Activated CD4-positive, alpha-beta memory T cell treated with anti-CD3 and anti-CD28 coated beads, Interleukin-2, amount 10 ng/mL, durations not matched to agents 7 days and 5 days (primary cell): ENCODE measurements at places on chromosomes 16 and 17.

DNA sequence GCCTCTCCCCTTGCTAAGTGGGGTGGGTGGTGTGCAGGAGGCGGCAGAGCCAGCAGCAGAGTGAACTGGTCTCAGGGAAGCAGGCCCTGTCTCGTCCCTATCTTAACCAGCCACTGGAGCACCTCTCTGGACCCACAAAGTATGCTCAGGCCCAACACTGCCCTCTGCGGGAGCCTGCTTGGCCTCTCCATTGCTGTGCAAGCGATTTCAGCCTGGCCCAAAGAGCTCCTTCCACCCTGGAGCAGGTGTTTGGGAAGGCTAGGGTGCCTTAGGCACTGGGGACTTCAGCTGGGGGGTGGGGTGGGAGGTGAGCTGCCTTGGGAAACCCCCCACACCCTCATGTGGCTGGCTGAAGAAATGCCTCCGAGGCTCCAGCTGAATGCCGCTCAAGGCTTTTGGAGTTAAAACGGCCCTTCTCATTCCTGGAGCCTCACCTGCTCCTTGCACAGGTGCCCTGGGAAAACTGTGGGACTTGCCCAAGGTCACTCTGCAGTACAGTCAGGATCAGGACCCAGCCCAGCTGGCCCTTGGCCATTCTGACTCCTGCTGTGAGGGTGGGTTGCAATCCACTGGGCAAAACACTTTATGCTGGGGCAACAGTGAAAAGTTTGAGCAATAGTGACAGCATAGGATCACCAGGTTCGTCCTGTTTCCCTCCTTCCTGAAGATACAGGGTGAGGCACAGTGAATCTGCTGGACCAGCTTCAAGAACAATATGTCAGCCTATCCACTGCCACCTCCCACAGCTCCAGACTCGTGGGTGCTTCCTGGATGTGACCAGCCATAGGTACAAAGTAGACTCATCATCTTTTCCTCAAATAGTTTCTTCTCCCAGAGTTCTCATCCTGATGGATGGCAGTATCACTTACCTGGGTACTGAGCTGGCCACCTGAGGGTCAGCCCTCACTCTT lies 5.9 kb upstream of the UBE2O start:
- DNase-seq, result no peak

DNA sequence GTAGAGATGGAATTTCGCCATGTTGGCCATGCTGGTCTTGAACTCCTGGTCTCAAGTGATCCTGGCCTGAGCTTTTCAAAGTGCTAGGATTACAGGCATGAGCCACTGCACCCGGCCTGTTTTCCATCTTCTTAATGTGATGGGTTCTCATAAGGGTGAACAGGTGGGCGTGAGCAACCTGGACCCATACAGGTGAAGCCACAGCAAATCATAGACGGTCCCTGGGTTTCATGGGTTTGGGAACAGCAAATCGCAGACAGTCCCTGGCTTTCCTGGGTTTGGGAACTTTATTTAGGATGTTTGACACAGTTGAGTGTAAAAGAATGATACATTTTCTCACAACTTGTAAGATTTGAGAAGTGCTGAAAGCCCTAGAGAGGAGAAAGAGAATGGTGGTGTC lies 12.9 kb upstream of the MEIOB start:
- no peak for DNase-seq

DNA sequence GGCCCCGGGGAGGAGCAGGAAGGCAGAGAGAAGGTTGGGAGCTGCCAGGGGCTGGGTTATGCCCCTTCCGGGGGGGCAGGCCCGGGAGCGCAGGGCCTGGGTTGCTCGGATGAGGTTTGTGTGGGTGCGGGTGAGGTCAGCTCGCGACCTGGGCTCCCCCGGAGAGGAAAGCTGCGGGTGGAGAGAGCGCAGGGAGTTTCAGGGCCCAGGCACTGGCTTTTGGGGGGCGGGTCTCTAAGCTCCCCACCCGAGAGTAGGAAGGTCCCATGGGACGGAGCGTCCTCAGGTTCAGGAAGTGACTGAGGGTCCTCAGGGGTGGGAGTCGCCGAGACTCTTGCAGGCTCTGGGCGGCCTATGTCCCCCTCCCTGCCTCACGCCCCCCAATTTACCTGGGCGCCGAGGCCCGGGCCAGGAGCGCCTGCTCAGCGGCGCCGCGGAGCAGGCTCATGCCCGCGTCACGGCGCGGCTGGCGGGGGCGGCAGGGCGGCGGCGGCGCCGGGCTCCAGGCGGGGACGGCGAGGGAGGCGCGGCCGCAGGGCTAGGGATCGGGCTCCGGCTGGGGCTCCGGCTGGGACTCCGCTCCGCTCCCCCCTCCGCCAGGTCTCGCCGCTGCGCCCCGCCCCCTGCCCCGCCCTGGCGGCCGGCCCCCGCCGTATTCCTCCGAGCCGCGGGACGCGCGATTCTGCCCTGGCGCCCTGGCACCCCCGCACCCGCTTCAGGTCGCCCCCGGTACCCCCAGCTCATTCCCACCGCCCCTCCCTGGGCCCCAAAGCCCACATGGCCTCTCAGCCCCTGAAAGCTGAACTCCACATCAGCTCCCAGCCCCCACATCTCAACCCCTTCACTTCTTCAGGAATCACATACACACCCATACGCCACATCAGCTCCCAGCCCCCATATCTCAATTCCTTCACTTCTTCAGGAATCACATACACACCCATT lies at the start of gene DOK4:
TSS of gene DOK4 (minus strand) at position 578 of the 942 bp plus-strand sequence. CDS start 6,986 bp downstream, outside the sequence.
- DNase-seq, result peak; percentile 80

DNA sequence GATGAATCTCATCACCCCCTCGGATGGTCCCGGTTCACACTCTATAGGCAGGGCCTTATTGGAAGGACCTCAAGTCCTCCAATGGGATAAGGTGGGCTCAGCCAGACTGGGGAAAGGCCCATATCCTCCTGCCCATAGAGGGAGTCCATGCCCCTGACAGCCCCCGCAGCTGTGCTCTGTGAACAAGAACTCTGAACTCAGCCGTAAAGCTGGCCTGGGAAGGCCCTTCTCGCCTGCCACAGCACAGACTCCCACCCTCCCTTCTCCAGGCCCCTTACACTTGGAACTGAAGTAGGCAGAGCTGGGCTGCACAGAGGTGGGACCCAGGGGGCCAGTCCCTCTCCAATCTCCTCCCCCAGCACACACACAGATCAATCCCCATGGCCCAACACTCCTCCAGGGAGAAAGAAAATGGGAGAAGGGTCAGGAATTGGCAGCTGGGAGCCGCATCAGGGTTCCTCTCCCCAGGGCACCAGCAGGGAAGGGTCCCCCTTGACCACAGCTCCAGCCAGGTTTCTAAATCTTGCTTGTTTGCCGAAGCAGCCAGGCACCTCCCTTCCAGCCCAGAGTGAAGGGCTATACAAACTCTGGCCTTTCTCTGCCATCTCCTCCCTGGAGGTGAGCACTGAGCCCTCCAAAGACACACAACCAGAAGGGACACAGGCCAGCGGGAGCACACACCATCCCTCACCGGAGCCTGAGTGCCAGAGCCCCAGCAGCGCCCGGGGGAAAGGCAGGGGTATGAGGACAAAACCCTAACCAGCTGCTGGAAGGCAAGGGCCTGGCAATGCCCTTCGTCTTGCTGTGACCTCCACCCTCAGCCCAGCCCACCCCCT lies 454.1 kb downstream of the SOX9 start:
- DNase-seq, result no peak

GRCh38 chr16:19613834-19614233 lies 58.3 kb downstream of the VPS35L start:
- DNase-seq, result no peak

GRCh38 chr16:31179219-31179746 lies 656 bp upstream of the FUS start:
- DNase-seq, result no peak

- no peak for DNase-seq
Observed at GRCh38 chr16:18018376-18018775, 318.2 kb downstream of the NPIPA8 start.

DNA sequence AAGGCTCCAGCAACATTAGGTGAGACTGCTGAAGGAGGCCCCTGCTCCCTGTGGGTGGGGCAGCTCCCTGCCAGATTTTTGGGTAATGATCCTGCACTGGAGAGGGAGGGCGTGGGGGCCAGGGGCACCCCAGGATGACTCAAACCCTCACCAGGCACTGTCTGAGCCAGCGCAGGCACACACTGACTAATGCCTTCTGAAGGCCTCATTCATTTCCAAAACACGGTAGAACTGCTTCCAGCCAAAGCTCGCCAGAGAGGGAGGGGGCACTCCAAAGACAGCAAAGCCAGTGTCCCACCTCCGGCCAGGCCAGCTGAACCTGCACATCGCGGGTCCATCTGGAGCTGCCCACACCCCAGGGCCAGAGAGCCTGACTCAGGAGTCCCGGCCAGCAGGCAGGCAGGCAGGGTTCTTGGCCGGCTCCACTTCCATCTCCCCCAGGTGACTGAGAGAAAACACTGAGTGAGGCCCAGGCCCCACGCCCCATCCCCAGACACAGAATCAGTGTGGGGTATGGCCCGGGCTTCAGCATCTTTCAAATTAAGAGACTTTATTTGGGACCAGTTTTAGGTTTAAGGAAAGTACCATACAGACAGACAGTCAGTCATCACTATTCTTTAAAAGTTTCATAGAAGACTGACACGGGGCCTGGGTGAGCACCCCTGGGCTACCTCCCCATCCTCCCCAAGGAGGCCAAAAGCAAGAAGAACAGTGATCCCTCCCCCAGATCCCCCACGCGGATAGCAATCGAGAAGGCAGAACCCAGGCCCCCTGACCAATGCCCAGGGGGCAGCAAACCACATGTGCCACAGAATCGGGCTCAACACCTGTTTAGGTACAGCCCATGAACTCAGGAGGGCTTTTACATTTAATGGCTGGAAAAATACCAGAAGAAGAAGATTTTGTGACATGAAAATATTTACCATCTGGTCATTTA lies 2.3 kb downstream of the PIEZO1 start:
- peak; percentile 75 for DNase-seq

DNA sequence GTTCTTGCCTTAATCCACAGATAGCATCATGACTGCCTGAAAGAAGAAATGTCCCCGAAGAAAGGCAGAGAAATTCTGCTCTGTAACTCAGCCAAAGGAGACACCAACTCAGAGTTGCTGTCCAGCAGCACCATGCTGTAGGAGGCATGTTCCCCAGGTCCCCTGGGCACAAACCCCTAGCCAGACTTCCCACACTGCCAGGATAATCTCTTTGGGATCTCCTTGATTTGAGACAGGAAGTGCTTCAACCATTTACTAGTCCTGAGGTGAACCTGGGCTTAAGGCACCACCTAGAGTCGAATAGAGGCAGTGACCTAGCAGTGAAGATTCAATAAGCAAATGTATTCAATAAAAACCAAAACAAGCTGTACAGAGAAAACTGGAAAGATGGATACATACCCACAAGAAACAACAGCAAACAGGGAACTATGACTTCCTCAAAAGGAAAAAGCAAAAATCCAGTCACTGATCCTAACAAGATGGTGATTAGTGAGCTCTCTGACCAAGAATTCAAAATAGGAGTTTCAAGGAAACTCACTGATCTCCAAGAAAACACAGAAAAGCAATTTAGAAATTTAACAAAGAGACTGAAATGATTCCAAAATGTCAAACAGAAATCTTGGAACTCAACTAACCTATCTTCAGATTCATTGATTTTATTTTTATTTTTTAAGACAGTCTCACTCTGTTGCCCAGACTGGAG lies 5.7 kb downstream of the OR4D2 start:
- DNase-seq, result peak; percentile 69
